ENCODE measurements at places on chromosomes 16 and 17. TPM values are rescaled to one million over a fixed set of nuclear protein-coding genes. Genes with fewer than 3 reads are reported as not detected.

STX1B gene
- 0.85 TPM for total RNA-seq

CCL4 gene
- total RNA-seq: not detected

CDC6 gene
- total RNA-seq: 3.9 TPM

CA4 gene
- not detected for total RNA-seq

C1QTNF1 gene
- 84.0 TPM for total RNA-seq

KRT15 gene
- total RNA-seq: 0.13 TPM

TEX19 gene
- not detected for total RNA-seq

ALKBH5 gene
- total RNA-seq: 177 TPM

EPN3 gene
- total RNA-seq: not detected

CPHXL2 gene
- not detected for total RNA-seq

NAA60 gene
- total RNA-seq: 16.6 TPM

GSDMA gene
- total RNA-seq: not detected

ARHGAP44 gene
- 1.7 TPM for total RNA-seq

NUTF2 gene
- 119 TPM for total RNA-seq

SCNN1G gene
- total RNA-seq: not detected

HSF5 gene
- total RNA-seq: not detected

CDYL2 gene
- total RNA-seq: 11.8 TPM

TBC1D3G gene
- not detected for total RNA-seq

HAPSTR1 gene
- 72.9 TPM for total RNA-seq

CDH15 gene
- 0.20 TPM for total RNA-seq

HOXB7 gene
- 1.8 TPM for total RNA-seq

CD300LG gene
- not detected for total RNA-seq

ZNHIT3 gene
- 16.7 TPM for total RNA-seq

RMI2 gene
- total RNA-seq: 4.0 TPM

MAPT gene
- total RNA-seq: 0.53 TPM

PDE6G gene
- total RNA-seq: not detected

ICAM2 gene
- total RNA-seq: 3.9 TPM

PRAC2 gene
- not detected for total RNA-seq

TBC1D3K gene
- total RNA-seq: 0.07 TPM

HOXB6 gene
- 2.3 TPM for total RNA-seq

FSCN2 gene
- total RNA-seq: 11.0 TPM

Data from smooth muscle cell of the pulmonary artery (primary cell).